ENCODE measurements at places on chromosomes 2 and 18. TPM values are rescaled to one million over a fixed set of nuclear protein-coding genes. Genes with fewer than 3 reads are reported as not detected.

The TUBB8B gene
- not detected for total RNA-seq

The STPG4 gene
- total RNA-seq: not detected

The LCT gene
- 0.03 TPM for total RNA-seq

The IL18RAP gene
- total RNA-seq: not detected

The ACTG2 gene
- not detected for total RNA-seq

The SNED1 gene
- 0.79 TPM for total RNA-seq

Measured in A549 treated with GW870086 at 1 μM for 4 hours (cell line).